ENCODE measurements at places on chromosomes 6 and 20.
A peak's percentile ranks its signal among the peaks of the same experiment; 100 is the strongest.

DNA sequence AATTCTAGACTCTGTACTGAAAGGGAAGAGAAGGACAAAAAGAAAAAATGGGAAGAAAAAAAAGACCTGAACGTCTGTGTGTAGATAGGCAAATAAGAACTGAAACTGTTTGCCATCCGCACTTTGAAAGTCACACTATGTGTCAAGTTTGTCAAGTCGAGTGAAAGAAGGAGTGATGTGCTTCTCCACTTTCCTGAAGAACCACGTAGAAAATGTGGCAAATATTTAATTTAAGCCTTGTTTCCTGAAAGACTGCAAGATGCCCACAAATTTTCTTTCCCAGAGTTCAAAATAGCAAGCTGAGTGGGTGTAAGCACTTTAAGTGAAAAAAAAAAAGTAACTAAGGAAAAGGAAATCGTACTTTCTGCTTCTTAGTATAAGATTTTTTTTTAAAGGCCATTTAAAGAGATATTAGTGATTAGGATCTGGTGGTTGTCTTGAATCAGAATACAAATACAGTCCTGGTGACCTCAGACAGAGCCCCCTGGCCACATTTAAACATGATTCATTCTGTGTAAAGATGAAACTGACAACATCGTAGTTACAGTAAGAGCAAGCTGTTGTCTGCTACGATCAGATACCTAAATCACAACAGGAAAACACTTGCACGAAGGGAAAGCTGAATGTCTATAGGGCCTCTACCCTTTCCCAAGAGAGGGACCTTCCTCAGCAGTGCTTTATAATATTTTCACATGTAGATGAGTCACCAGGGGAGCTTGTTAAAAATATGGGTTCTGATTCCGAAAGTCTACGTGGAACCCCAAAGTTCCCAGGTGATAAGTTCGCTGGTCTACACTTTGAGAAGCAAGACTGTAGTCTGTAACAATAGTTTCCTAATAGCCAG lies 102.3 kb downstream of the HIVEP2 start:
- no peaks in the 10 kb centered on the region for H3K36me3 ChIP-seq
- H3K27me3 ChIP-seq = no peaks in the 10 kb centered on the region
- H3K4me1 ChIP-seq = peaks cover 40% of the 10 kb centered on the region
- H3K4me3 ChIP-seq = no peak overlapping the region
- DNase-seq = no peak
- H3K27ac ChIP-seq = no peak overlapping the region

DNA sequence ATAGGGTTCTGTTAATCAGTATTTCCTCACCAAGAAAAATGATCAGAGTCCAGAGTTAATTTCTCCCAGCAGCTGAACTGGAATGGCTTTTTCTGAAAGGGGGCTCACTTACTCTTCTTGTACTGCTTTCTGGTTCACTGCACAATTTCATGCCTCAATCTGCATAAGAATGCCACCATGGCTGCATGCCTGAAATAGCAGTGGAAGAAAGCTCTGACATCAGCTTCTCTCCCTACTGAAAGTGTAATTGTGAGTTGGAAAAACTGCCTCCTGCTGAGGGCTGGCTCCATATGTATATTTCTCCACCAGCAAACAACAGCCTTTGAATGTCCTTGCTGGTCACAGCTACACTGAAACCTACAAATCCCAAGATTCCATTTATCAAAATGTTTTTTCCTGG lies 1027.2 kb upstream of the GJE1 start:
- no peak overlapping the region for H3K4me3 ChIP-seq
- no peak overlapping the region for H3K27ac ChIP-seq
- no peaks in the 10 kb centered on the region for H3K36me3 ChIP-seq
- DNase-seq = no peak
- H3K27me3 ChIP-seq = no peaks in the 10 kb centered on the region

GRCh38 chr6:16473908-16474771 lies 235.8 kb downstream of the GMPR start:
- no peaks in the 10 kb centered on the region for H3K27me3 ChIP-seq
- H3K36me3 ChIP-seq = no peaks in the 10 kb centered on the region
- peaks cover 44% of the 10 kb centered on the region for H3K4me1 ChIP-seq
- no peak overlapping the region for H3K27ac ChIP-seq

DNA sequence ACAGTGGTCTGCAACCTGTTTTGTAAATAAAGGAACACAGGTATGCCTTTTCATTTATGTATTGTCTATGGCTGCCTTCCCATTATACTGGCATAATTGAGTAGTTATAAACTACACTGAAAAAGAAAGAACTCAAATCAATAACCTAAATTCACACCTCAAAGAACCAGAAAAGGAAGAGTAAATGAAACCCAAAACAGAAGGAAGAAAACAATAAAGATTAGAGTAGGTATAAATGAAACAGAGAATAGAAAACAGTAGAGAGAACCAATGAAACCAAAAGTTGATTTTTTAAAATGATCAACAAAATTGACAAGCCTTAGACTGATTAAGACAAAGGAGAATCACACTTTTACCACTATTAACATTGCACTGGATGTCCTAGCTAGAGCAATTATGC lies 34.7 kb downstream of the FAM184A start:
- H3K36me3 ChIP-seq = no peaks in the 10 kb centered on the region
- no peaks in the 10 kb centered on the region for H3K27me3 ChIP-seq
- H3K4me3 ChIP-seq = no peak overlapping the region
- no peak overlapping the region for H3K27ac ChIP-seq
- DNase-seq = no peak

DNA sequence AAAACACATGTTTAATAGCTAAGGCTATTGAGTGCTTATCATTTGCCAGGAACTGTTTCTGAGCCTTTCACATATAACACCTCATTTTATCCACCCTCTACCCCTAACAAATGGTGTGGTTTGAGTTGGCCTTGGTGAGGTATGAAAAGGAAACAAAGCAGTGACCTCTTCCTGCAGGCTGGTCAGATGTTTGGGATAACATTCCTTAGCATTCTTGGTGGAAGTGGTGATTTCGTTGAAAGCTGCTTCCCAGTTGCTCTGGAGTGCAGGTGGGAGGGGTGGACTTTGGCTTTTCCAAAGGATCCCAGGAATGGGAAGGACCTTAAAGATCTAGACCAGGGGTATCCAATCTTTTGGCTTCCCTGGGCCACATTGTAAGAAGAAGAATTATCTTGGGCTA lies 41.3 kb downstream of the CARMIL1 start:
- no peaks in the 10 kb centered on the region for H3K4me1 ChIP-seq
- DNase-seq = no peak
- H3K27me3 ChIP-seq = no peaks in the 10 kb centered on the region
- H3K27ac ChIP-seq = no peak overlapping the region
- no peaks in the 10 kb centered on the region for H3K36me3 ChIP-seq
- H3K4me3 ChIP-seq = no peak overlapping the region

- H3K4me1 ChIP-seq = peaks cover 33% of the 10 kb centered on the region
- peak; percentile 21 for DNase-seq
- H3K27me3 ChIP-seq = no peaks in the 10 kb centered on the region
- no peaks in the 10 kb centered on the region for H3K36me3 ChIP-seq
- no peak overlapping the region for H3K4me3 ChIP-seq
Measured at GRCh38 chr6:18465410-18466154, 78.4 kb downstream of the RNF144B start.

DNA sequence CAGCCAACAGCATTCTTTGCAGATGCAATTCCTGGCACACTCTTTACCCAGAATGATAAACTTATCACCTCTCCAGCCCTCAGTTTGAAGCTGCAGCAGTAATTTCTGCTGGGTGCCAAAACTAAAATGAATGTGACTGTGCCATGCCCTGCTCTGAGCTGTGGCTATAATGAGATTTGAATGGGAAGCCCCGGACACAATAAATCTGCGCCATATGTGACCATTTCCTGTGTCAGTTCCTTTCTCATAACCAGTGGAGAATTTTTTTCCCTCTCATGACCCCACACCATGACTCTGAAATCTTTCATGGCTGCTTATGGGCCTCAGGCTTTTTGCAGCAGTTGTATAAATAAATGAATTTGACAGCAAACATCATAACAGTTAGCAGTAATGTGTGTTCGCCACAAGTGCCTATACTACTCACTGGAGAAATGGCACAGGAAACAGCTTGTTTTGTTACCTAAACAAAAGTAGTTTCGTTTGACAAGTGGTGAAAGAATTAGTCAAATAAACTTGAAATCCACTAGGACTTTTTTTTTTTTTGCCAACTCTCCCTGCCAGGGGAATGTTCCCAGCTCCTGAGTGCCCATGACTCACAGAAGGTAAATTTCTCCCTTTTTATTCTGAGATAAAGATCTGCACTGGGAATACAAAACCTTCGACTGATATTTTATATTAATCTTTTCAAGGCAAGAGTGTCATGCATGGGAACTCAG lies 408.4 kb downstream of the PKHD1 start:
- DNase-seq = no peak
- H3K4me1 ChIP-seq = peaks cover 19% of the 10 kb centered on the region
- no peaks in the 10 kb centered on the region for H3K27me3 ChIP-seq
- H3K4me3 ChIP-seq = no peak overlapping the region

DNA sequence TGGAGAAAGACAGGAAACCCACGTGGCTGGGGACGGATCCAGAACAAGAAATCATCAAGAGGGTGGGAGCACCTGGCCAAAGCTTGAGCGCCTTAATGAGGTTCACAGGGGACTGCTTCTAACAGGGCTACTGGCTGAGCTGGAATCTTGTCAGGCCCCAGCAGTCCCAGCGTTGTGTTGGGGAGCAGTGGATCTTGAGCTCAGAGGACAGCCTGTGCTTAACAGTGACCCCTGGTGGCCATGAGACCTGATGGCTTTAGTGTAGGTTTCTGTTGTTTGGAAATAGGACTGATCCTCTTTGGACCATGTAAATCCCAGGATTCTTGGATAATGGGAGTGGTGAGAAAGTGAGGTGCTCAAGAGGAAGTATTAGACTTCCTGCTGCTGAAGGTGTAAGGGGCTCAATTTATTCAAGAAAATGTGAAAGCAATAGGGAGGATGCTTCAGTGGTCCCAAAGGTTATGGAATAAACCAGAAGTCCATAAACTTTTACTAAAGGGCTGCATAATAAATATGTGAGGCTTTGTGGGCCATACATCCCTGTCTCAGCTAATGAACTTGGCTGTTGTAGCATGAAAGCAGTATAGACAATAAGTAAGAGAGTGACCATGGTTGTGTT lies 216.2 kb downstream of the NFATC2 start:
- H3K36me3 ChIP-seq = no peaks in the 10 kb centered on the region
- no peak overlapping the region for H3K4me3 ChIP-seq
- DNase-seq = peak; percentile 57
- no peaks in the 10 kb centered on the region for H3K4me1 ChIP-seq
- no peaks in the 10 kb centered on the region for H3K27me3 ChIP-seq

GRCh38 chr6:44624936-44625573 lies 237.5 kb downstream of the CDC5L start:
- no peaks in the 10 kb centered on the region for H3K27me3 ChIP-seq
- no peak overlapping the region for H3K27ac ChIP-seq
- H3K4me3 ChIP-seq = no peak overlapping the region
- no peaks in the 10 kb centered on the region for H3K4me1 ChIP-seq
- no peaks in the 10 kb centered on the region for H3K36me3 ChIP-seq

DNA sequence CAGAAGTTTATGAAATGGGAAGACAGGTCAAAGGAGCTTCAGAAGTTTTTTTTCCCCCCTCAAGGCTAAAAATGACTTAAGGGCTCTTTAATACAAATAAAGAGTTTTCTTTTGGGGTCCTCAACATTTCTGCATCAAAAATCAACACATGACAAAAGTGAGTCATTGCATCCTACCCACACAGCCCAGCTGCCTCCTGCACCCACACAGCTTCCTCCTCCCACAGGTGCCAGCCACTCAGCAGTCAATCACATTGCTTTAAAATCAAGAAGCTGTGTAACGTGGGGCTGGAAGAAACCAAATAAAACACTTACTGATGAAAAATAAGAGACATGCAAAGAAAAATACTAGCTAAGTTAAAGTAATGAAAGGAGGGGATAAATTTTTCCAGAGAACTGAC lies 68.5 kb downstream of the MAP3K5 start:
- H3K4me1 ChIP-seq = peaks cover 36% of the 10 kb centered on the region
- no peak overlapping the region for H3K4me3 ChIP-seq
- no peaks in the 10 kb centered on the region for H3K36me3 ChIP-seq
- H3K27me3 ChIP-seq = no peaks in the 10 kb centered on the region
- peak; percentile 30 for DNase-seq

DNA sequence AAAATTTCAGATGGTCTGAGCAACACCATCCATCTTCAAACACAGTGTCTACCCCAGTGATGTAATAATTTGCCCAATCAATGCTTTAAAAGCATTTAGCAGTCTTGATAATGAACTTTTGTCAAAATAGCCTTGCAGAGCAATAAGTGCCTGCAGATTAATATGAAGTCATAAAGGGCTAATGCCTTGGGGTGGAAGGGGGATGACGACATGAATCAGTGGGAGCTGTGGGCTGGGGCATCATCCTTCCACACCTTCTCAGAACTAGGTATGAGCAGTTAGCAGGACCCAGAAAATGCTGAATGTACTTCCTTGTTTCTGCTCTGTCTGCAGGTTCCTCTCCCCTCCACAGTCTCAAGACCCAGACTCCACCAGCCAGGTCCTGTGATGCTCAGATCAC lies 166.2 kb upstream of the MAFB start:
- H3K36me3 ChIP-seq = no peaks in the 10 kb centered on the region
- DNase-seq = no peak
- no peaks in the 10 kb centered on the region for H3K4me1 ChIP-seq
- H3K27me3 ChIP-seq = no peaks in the 10 kb centered on the region
- no peak overlapping the region for H3K4me3 ChIP-seq

DNA sequence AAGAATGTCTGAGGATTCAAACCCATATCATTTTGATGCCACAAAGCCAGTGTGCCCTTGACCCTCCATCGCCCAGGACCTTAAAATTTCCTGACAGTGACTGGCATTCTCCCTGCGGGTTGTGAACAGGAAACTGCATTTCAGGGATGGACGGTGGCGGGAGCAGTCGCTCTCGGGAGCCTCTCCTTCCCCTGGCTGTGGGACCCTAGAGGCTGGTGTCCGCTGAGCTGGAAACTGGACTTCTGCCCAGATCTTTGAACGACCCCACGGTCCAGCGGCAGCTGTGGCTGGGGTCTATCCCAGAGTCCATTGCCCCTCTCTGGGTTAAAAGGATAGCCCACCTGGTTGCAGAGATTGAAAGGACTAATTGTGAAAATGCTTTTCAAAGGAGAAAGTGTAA lies 1.4 kb upstream of the SEC63 start:
- H3K27ac ChIP-seq = no peak overlapping the region
- no peak overlapping the region for H3K4me3 ChIP-seq
- peaks cover 20% of the 10 kb centered on the region for H3K4me1 ChIP-seq
- H3K36me3 ChIP-seq = no peaks in the 10 kb centered on the region
- DNase-seq = no peak

All from body of pancreas (tissue), 4 donors.